ENCODE measurements at places on chromosomes 11 and 22.

DNA sequence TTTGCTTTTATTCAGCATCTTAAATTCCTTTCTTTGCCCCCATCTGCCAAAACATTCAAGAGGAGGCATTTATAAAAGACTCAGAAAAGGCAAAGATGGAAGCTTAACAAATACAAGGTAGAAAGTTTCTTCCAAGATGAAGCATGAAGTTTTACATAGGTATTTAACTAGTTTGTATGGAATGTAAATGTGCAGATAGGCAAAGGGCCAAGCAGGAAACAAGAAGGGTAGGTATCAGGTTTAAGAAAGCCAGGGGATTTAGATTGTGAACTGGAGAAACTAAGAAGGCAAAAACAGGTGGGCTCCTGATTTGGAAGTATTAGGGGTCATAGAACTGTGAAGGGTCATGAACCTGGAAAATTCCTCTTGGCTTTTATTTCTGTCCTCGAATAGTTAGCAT is 62.6 kb downstream of the PPP2R1B start:
- DNase-seq: no peak

DNA sequence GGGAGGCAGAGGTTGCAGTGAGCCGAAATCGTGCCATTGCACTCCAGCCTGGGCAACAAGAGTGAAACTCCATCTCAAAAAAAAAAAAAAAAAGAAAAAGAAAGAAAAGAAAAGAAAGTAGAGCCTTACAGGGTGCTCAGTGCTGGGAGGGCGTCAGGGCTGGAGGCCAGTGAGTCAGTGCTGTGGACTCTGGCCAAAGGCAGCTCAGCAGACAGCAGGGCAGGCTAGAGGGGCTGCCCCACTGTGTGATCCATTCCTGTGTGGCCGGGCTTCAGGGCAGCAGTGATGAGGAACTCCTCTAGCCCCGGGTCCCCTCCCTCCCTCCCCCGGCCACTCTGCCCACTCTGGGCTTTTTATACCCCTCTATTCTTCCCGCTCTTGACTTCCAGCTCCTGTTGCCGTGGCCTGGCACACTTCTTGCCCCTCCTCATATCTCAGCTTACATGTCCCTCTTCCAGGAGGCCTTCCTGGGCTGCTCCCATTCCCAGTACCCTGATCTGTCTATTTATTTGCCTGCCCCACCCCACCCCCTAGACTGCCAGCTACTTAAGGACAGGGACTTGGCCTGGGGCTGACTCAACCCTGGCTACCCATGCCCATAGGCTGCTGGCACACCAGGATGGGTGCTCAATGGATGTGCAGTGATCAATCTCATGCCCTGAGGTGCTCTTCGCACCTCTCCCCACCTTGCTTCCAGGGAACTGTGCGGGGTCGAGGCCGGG is 10.1 kb downstream of the SYT12 start:
- DNase-seq: no peak

- DNase-seq: no peak
These were observed 8.5 kb upstream of the CREBZF start for GRCh38 chr11:85673393-85673792.

GRCh38 chr22:45804986-45805325 is 133.3 kb downstream of the ATXN10 start:
- DNase-seq: no peak

DNA sequence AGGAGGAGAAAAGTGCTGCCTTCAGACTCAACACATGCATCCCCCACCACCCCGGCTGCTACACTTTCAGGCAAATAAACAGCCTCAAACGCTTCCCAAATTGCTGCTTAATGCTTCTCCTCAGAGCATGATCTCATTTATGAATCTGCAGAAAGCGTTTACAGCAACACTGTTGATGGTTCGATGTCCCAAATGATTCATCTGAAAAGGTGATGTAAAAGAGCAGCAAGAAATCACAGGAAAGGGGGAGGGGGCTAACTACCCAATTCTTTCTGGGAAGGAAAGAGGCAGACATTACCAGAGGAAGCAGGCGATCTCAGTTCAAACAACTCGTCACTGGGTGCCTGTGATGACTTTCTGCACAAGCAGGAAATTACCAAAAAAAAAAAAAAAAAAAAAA is 119.6 kb downstream of the TENM4 start:
- DNase-seq: no peak

DNA sequence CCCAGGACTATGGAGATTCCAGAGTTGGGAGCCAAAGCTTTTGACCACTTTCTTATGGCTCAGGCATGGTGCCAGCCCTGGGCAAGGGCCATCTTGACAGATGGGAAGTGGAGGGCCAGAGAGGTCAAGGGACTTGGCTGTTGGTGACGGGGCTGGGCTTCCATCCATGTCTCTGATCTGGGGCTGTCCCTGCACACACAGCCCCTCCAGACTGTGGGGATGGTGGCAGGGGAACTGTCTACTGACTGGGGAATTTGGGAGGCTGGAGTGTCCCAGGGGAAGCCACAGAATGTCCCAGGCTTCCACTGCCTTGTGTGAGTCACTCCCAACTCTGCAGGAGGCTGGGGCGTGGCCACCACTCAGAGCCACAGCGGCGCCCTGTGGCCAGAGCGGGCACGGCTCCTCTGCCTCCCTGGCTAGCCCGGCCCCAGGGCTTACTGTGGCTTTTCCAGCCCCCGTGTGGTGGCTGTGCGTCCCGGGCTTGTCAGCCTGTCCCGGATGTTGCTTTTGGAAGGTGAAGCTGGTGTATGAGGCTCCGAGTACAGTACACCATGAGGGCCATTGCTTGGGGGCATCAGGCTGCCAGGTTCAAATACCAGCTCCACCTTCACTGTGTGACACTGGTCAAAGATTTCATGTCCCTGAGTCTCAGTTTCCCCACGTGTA is 19.6 kb downstream of the C22orf23 start:
- peak; percentile 40 for DNase-seq

GRCh38 chr11:34345991-34346480 is 11.8 kb downstream of the ABTB2 start:
- DNase-seq: no peak

- DNase-seq: no peak
These were observed 1.5 kb upstream of the PLCB3 start for GRCh38 chr11:64249563-64250414.

DNA sequence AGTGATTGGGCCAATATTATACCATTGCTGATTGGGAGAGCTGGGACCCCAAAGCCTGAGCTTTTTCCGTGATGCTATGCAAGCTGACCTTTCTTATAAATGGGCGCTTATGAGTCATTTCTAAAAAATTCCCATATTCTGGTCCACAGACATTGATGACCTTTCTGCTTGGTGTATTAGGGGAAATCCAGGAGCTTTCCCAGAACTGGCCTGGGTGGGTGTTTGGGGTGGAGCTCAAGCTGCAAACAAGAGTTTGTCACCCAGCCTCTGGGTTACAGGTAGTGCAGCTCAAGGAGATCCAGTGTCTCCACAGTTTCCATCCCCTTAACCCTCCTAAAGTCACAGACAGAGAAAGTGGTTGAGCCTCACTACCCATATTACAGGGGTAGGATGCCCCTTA is 67.7 kb downstream of the CCDC81 start:
- no peak for DNase-seq

Measured in stimulated activated CD4-positive, alpha-beta T cell treated with anti-CD3 and anti-CD28 coated beads, Interleukin-1b, Interleukin-23, amount 100 ng/mL, for 1 hour (primary cell).